MG63 (cell line): ENCODE measurements at places on chromosomes 7 and 10. TPM values are rescaled to one million over a fixed set of nuclear protein-coding genes. Genes with fewer than 3 reads are reported as not detected.

DNA sequence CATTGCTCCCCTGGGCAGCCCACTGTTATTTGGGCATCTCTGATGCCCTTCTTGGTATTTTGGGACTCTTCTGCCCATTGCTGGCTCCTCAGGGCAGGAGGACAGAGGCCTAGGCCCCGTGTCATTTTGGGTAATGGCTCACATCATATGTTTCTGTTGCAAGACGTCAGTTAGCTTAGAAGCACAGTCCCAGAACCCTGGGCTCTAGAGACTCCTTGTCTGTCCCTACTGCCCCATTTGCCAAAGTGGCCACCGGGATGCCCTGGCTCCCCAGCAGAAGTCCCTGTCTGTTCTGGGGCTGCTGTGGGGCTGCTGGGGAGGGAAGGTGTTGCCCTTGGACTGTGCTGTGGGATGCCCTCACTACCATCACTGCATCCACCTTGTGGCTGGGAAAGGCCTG lies 48.8 kb downstream of the ADCYAP1R1 start:
- no peak for DNase-seq

Gene GIMAP1
- total RNA-seq: not detected in 2 replicates

GRCh38 chr10:26169466-26169865 lies 47.1 kb upstream of the GAD2 start:
- no peak for DNase-seq

DNA sequence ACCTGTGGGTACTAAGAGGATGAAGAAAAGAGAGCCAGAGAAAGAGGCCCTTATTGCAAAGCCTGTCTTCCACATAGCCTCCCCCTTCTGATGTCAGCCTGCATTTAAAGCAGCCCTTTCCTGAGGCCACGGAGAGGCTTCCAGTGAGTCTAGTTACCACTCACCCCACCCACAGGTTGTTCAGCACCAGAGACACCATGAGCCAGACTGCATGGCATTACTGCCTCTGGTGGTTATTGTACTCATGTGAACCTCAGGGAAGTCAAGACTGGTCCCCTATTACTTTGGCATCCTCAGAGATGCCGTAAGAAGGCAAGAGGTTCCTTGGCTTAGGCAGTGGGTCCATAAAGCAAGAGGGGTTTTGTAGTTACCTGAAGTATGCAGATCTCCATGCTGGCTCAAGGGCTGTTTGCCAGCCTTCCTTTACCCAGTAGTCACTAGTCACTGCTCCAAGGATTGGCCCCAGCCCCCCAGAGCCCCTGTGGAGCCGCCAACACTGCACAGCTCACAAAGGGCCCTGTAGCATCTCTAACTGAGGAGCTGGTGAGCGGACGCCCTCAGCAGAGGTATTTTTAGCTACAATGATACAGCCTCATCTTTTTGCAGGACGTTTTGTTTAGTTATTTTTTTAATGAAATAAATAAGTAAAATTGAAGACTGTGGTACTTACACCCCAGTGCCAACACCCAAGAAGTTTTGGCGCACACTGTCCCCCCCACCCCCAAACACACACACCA lies 20.7 kb downstream of the LRRC4 start:
- DNase-seq: no peak

Gene SPDYE9
- total RNA-seq: not detected in 2 replicates

- no peak for DNase-seq
These were observed 99.0 kb downstream of the AOAH start for GRCh38 chr7:36625247-36625646.
